ENCODE measurements at places on chromosomes 7 and 10.

DNA sequence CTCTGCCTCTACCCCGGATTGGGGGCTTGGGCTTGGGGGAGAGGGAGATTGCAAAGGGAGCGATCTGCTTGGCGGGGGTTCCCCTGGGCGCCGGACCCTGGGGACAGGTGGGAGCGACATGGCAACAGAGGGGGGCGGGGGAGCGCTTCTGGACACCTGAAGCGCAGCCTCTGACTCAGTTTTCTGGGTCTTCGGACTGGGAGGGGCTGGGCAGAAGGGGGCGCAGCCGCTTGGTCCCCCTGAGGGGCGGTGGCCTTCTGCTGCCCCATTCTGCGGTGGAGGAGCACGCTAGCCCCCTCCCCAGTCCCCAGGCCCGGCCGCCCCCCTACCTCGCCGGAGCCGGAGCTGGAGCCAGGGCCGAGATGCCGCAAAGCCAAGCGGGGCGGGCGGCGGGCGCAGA lies 380 bp downstream of the NAT16 start:
- DNase-seq: no peak

DNA sequence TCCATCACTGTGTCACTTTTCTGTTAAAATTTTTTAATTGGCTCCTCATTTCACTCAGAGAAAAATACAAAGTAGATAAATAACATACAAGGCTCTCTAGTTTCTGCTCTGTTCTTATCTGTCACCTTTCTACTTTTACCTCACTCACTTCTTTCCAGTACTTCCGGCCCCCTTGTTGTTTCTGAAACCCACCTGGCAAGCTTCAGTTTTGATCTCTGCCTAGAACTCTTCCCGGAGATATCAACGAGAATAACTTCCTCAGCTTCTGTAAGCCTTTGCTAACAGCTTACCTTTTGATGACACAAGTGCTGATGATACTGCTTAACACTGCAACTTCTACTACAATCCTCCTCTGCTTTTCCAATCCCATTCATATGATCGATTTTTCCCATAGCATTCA lies 566.2 kb downstream of the PCDH15 start:
- DNase-seq: no peak

DNA sequence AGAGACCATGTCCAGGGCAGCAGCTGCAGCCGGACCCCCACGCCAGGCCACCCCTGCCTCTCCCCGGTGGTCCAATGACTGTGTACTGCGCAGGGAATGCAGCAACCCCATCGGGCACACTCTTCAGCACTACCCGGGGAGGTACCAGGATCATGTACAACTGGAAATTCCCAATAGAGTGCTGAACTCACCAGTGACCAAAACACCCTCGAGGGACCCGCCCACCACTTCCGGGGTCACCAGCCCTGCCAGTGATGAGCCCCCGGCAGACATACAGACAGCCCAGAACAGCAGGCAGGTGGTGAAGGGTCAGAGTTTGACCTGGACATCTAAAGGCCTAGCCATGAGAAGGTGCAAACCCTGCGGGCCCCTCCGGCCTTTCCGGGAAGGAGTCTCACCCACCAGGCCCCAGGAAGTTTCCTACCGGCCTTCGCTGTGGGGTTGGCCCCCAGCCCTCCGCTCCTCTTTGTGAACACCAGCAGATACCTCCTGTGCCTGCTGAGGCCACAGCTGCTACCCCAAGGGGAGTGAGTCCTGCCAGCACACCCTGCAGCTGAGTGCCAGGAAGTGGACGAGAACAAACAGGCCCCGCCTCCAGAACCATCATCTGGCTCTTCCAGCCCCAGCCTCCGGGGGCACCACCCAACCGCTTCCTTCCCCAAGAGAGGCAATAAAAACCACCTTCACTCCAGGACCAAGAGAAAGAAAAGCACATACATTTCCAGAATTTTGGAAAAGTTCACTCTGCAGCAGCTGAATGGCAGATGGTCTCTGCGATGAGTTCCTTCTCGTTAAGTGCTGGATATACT lies 5.0 kb upstream of the ANKRD61 start:
- DNase-seq: peak; percentile 50

- DNase-seq: no peak
Measured at GRCh38 chr7:45695249-45695995, 121.3 kb downstream of the ADCY1 start.

GRCh38 chr10:101218351-101219138 lies 10.7 kb downstream of the LBX1 start:
- DNase-seq: no peak

DNA sequence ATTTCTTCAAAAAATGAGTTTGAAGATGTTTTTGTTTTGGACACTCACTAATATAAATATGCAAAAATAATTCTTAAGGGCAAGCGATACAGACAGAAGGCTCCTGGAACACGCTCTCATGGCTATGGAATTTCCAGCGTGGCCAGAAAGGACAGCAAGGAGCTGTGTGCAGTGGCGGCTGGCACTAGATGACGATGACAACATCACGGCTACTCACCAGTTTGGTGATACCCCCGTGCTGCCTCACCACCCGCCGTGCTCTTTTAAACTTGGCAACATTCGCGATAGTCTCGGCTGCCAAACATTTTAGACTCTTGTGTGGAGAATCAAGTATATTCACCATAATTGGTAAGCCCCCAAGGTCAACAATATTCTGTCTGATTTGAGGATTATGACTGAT lies 54.9 kb downstream of the ODAD2 start:
- DNase-seq: no peak
